ENCODE measurements at places on chromosomes 13 and 19.

- no peak for DNase-seq
Measured at GRCh38 chr13:65727070-65727469, 1503.1 kb downstream of the PCDH9 start.

DNA sequence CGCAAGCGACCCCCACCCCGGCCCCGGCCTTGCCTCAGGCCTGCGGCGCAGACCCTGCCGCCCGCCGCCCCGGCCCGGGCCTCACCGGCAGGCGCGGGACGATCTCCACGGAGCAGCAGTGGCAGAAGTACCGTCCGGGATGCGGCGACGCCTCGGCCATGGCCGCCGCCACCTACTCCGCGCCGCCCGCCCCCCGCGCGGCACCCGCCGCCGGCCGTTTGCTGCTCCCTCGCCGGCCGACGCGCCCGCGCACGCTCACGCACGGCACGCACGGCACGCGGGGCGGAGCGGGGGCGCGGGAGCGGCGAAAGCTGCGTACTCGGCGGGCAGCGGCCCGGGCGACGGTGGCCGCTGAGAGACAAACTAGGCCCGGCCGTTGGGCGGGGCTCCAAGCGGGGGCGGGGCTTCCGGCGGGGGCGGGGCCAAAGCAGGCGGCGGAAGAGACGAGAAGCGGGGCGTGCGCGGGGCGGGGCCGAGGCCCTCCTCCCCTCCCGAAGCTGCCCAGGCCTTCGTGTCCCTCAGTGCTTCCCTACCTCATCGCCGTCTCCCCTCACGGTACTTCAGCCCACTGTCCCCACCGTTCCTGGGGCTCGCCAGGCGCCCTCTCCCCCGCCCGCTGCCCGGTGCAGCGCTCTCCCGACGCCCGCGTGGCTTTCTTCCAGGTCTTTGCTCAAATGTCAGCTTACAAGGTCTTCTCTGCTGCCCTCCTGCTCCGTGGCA, at the start of gene RNF126:
Gene RNF126 (minus strand): TSS at position 253 of the 720 bp plus-strand sequence. CDS start 93 bp downstream, at position 160.
- peak; percentile 89 for DNase-seq

GRCh38 chr19:13150931-13151604, 857 bp downstream of the IER2 start:
- DNase-seq = peak; percentile 44

- DNase-seq = no peak
Measured at GRCh38 chr13:66489586-66489985, 740.5 kb downstream of the PCDH9 start.

- peak; percentile 31 for DNase-seq
Measured at GRCh38 chr19:12137221-12137940, 2.8 kb downstream of the ZNF20 start.

DNA sequence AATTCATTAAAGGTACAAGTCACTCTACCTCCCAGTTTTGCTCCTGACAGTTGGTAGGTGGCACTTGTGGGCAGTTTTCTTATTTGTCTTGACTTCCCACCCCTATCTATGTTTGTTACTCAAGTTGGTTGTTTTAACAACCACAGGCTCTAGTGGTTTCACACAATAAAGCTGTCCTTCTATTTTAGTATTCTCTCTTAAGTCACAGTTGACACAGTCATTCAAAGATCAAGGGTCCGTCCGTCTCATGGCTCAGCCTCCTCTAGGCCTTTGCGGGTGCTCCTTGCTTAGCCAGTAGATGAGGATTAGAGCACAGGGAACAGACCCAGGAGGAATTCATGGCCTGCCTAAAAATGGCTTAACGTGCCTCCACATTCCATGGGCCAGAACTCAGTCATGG, 573.7 kb downstream of the IRS2 start:
- DNase-seq = no peak

DNA sequence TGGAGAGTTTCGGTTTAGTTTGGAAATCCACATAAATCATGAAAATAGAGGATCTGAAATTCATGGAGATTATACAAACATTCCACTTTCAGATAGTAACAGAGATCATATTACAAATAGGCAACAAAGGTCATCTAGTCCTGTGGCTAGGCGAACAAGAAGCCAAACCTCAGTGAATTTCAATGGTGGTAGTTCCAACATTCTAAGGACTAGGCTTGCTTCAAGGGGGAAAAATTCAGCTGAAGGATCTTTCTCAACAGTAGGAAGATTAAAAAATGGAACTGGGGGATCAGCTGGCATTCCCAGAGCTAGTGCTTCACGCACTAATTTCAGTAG, 47.0 kb downstream of the FOXO1 start:
- DNase-seq = no peak

GRCh38 chr13:99909097-99909835, 62.3 kb downstream of the ZIC5 start:
- DNase-seq = no peak

DNA sequence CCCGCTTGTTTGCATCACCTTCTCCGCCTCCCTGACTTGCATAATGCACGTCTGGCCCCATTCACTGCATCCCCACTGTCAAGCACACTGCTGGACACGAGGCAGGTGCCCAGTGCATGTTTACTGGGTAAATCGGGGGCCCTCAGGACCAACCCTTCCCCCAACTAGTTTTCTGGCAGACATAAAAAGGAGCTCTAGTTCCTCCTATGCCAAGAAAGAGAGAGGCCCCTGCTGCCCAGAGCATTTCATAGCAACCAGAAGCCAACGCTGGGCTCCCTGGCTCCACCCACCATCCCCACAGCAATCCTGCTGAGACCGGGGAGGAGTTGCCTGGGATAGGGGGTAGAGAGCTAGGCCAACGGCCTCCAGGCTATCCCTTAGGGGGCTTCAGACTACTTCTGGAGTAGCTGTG, 23.2 kb downstream of the ANKRD27 start:
- no peak for DNase-seq

DNA sequence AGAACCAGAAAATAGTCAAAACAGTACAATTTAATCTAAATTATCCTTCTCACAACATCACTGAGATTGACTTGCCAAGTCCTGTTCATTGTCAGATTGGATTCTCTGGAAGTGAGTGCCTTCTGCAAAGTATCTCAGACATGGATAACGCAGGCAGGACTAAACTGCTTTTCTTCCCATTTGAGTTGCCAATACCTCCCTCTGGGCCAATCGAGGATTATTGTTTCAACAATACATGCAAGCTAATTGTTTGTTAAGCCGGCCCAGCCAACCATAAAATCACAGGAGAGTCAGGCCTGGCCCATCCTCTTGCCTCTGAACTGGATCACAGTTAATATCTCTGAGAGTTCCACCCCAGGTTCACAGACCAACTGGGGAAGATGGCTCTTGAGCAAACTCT, 240.0 kb downstream of the ENOX1 start:
- no peak for DNase-seq

DNA sequence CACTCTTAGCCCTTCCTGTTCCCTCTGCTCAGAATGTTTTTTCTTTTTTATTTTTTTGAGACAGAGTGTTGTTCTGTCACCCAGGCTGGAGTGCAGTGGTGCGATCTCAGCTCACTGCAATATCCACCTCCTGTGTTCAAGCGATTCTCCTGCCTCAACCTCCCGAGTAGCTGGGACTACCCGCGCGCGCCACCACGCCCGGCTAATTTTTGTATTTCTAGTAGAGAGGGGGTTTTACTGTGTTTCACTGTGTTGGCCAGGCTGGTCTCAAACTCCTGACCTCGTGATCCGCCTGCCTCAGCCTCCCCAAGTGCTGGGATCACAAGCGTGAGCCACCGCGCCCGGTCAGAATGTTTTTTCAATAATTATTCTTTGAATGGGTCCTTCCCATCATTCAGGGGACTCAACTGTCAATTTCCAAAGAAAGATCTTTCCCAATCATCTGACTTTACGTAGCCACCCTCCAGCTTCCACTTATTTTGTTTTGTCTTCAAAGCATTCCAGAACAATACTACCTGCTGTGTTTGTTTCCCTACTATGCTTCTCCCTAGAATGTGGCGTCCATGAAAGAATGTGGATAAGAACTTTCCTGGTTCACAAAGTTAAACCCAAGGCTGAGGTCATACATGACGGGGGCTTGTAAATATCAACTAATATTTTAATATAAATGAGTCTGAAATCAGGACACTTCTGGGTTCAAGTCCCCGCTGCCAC, 1.2 kb downstream of the NDUFA7 start:
- DNase-seq = no peak

GRCh38 chr19:40304306-40304705, 19.2 kb upstream of the AKT2 start:
- DNase-seq = no peak

DNA sequence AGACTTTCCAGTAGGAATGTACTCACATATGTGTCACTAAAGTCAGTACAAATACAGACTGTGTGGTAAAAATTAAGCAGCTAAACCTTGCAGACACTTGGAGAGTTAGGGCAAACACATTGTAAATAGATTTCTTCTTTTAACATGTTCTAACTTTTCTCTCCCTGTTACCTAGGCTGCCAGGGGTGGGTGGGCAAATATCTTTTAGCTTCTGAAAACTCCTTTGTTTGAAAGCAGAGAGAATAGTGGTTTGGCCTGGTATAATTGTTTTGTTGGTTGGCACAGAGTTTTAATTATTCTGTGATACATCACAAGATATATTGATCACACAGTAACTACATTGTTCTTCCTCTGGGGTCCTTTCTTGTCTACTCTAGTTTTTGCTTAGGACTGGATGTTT, 289.8 kb upstream of the DACH1 start:
- no peak for DNase-seq

DNA sequence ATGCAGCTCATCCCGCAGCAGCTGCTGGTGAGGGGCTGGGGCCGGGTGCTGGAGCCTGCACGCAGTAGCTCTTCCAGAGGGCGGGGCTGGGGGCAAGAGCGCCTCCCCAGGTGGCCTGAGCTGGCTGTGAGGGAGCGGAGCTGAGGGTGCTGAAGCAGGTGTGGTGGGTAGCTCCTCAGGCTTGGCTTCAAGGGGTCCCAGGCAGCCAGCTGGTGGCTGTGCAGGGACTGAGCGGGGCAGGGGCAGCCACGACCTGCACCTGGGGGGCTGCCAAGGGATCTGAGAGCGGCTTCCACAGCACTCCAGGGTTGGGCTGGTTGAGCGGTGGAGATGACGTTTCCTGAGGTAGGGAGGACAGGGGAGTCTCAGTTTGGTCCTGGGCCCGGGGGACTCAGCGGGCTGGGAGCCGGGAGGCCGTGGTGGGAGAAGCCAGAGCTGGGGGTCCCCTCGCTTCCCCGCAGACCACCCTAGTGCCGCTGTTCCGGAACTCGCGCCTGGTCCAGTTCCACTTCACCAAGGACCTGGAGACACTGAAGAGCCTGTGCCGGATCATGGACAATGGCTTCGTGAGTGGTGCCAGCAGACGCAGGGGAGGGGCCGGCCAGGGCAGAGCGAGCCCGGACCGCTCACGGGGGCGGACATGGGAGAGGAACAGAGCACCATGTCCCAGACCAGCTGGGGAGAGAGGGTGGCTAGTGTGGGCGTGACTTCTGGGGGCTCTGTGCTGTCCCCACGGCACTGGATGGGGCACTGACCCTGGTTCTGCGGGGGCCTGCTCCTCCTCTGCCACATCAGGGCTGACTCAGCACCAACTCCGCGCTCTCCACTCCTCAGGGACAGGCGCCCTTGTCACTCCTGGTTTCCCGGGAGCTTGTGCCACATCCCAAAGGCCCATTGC, 7.4 kb downstream of the PTOV1 start:
- DNase-seq = no peak

DNA sequence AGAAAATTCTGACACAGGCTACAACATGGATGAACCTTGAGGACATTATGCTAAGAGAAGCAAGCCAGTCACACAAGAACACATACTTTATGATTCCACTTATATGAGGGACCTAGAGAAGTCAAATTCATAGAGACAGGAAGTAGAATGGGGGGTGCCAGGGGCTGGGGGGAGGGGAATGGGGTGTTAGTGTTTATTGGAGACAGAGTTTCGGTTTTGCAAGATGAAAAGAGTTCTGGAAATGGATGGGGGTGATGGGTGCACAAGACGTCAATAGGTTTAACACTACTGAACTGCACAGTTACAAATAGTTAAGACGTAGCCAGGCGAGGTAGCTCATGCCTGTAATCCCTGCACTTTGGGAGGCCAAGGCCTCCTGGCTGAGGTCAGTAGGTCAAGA, 3.5 kb upstream of the ZNF787 start:
- DNase-seq = no peak

DNA sequence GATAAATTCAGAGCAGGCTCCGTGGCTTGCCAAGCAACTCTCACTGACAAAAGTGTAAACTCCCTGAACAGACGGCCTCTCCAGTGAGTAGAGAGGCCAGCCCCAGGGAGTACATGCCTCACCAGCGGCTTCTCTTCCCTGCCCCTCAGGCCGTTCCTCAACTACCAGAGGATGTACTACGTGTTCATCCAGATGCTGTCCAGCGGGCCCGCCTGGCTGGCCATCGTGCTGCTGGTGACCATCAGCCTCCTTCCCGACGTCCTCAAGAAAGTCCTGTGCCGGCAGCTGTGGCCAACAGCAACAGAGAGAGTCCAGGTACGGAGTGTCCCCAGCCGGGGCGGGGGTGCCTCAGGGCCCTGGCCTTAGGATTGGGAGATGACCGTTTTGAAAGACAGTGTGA, 93.4 kb upstream of the MCF2L start:
- no peak for DNase-seq

DNA sequence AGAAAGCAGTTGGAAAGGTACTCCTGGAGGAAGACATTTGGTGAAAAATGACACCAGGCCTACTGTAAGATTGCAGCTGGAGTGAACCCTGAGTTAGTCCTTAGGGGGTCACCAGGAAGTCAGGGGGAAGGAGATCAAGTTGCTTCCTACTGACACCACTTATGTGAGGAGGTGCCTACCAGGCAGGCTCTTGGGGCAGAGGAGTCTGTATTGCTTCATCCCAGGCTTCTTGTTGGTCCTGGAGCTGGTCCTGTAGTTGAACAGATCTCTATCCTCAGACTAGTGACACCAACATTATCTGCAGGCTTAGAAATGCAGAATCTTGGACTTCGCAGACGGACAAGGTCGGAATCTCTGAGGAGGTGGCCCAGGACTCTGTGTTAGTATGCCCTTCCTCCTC, 116.0 kb upstream of the ARGLU1 start:
- DNase-seq = no peak

DNA sequence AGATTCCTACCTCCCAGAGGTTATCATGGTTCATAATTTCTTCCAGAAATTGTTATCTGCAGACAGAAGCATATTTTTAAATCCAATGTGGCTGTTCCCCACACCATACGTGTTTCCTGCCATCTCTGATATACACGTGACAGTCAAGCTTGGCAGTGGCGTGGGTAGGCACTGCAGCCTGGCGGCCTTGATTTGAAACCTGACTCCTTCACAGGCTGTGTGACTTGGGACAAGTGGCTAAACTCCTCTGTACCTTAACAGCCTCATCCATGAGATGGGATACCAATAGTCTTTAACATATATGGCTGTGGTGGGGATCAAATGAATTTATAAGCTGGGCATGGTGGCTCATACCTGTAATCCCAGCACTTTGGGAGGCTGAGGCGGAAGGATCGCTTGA, 33.2 kb downstream of the DPF1 start:
- no peak for DNase-seq

DNA sequence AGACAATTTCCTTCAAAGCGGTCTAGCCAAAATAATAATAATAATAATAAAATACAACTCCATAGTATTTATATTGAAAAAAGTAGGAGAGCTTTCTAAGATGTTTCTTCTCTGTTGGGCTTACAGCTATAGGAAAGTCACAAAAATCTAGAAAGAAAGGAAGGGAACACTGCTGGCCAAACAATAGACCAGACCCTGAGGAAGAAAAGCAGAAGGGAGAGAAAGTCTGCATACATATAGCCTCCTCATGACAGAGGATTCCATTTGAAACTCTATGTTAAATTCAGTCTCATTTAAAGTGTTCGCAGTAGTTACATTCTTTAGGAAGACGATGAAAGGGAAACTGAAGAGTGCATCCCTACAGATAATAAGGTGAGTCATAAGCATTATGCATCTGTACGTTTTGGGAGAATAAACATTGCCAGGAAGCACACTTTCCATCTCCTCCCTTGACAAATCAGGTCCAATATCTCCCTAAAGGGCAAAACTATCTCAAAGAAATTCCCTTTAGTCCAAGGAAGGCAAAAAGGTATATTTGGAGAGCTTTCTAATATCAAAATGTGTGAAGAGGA, 86.5 kb downstream of the PCDH9 start:
- no peak for DNase-seq

Data from activated T-cell treated with anti-CD3 and anti-CD28 coated beads, Interleukin-2, amount 50 U/mL, for 72 hours (primary cell).